ENCODE measurements at places on chromosomes 7 and 10.

DNA sequence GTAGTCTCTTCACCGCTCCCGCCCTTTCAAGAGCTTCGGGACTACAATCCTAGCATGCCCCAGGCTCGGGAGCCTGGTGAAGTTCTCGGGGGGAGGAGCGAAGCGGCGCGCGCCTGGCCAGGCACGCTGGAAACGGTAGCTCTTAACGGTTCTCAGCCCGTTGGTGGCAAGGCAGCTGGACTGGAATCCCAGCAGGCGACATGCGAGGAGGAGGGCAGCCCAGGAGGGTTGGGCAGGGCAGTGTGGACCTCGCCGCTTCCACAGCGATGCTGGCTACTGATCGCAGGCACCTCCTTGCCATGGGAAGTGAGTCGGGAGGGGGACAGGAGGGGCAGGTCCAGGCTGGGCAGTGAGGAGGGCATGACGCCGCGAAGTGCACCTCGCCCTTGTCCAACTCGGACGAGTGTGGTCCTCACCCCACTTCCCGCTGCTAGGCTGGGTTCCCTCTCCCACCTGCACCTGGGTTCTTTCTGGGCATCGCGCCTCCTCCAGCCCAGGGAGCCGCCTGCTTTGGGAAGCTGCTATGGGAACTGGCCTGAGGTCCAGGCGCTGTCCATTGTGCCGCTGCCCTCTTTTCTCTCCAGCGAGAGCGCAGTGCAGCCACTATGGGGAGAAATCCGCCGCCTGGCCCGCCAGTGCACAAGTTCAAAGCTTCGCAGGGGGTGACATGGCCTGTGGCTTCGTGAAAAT is 367.8 kb upstream of the NUPR2 start:
- H3K4me3 ChIP-seq, result no peak overlapping the region
- no peak for DNase-seq
- no peaks in the 10 kb centered on the region for H3K27me3 ChIP-seq
- H3K27ac ChIP-seq, result no peak overlapping the region
- no peaks in the 10 kb centered on the region for H3K4me1 ChIP-seq

DNA sequence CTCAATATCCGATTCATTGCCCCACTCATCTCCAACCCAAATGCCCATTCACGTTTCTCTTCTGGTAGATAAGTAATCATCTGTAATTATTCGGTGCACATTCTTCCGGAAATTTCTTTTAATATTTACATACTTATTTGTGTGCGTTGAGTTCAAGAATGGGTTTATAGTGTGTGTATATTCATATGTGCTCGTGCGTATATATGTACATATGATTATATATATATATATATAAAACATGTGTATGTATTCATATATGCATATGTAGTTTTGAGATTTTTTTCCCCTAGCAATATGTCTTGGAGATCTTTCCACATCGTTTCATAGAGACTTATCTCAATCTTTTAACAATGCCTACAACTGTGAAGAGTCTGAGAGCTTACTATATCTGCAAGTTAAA is 118.2 kb downstream of the MDFIC start:
- H3K27ac ChIP-seq, result no peak overlapping the region
- H3K36me3 ChIP-seq, result no peaks in the 10 kb centered on the region
- H3K4me3 ChIP-seq, result no peak overlapping the region

DNA sequence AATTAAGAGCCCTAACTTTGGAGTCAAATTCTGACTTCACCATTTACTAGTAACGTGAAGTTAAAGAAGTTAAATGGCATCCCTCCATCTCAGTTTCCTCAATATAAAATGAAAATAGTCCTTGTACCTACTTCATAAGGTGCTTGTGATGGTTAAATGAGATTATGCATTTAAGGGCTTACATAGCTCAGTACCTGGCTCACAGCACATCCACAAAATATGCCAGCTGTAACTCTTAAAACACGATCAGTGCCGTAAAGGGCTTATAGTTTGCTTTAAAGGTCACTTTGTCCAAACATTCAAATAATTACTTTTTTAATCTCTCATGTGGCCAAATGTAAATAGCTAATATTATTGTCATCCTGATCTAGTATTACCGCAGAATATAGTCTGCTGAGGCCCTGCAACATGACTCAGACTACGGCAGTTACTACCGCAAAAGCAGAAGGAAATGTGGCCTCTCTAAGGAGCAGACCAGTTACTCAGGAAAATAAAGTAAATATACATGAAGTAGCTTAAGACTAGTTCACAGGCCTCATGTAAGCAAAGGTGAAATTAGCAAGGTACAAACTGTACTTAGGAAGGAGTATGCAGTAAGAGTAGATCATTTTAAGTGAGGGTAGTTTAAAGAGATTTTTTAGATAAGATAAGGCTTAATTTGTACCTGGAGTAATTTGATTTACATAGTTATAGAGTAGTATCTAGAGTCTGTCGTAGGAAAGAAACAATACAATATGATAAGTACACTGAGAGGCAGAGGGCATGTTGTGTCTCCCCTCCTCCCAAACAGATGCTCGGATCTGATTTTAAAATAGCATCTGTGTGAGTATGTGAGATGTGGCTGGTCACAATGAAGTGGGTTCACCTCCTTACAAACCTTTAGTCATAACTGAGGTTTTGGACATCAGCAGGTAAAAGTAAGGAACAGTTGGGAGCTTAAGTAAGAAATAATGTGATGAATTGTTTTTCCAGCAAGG is 13.1 kb downstream of the CASP2 start:
- no peak overlapping the region for H3K4me3 ChIP-seq
- DNase-seq, result no peak
- H3K36me3 ChIP-seq, result no peaks in the 10 kb centered on the region
- H3K27ac ChIP-seq, result no peak overlapping the region
- H3K4me1 ChIP-seq, result no peaks in the 10 kb centered on the region

- H3K36me3 ChIP-seq, result no peaks in the 10 kb centered on the region
- H3K4me3 ChIP-seq, result peak within 1 kb of the TSS; percentile 2
- peaks cover 18% of the 10 kb centered on the region for H3K4me1 ChIP-seq
- no peak for DNase-seq
- H3K27ac ChIP-seq, result peak within 1 kb of the TSS; percentile 89
Measured at GRCh38 chr10:73590881-73591799, at the start of gene USP54. Gene USP54, minus strand, starts transcription at chr10:73591342. Its CDS starts 15,684 bp downstream, at chr10:73575658.

GRCh38 chr10:130867446-130868194 is 443.9 kb downstream of the TCERG1L start:
- no peaks in the 10 kb centered on the region for H3K4me1 ChIP-seq
- no peak overlapping the region for H3K27ac ChIP-seq
- H3K36me3 ChIP-seq, result no peaks in the 10 kb centered on the region
- no peak overlapping the region for H3K4me3 ChIP-seq
- no peak for DNase-seq

- peaks cover 9% of the 10 kb centered on the region for H3K4me1 ChIP-seq
- no peak overlapping the region for H3K27ac ChIP-seq
- no peaks in the 10 kb centered on the region for H3K36me3 ChIP-seq
- no peak overlapping the region for H3K4me3 ChIP-seq
- no peak for DNase-seq
- H3K27me3 ChIP-seq, result no peaks in the 10 kb centered on the region
Measured at GRCh38 chr10:70714245-70714644, 41.9 kb downstream of the ADAMTS14 start.

DNA sequence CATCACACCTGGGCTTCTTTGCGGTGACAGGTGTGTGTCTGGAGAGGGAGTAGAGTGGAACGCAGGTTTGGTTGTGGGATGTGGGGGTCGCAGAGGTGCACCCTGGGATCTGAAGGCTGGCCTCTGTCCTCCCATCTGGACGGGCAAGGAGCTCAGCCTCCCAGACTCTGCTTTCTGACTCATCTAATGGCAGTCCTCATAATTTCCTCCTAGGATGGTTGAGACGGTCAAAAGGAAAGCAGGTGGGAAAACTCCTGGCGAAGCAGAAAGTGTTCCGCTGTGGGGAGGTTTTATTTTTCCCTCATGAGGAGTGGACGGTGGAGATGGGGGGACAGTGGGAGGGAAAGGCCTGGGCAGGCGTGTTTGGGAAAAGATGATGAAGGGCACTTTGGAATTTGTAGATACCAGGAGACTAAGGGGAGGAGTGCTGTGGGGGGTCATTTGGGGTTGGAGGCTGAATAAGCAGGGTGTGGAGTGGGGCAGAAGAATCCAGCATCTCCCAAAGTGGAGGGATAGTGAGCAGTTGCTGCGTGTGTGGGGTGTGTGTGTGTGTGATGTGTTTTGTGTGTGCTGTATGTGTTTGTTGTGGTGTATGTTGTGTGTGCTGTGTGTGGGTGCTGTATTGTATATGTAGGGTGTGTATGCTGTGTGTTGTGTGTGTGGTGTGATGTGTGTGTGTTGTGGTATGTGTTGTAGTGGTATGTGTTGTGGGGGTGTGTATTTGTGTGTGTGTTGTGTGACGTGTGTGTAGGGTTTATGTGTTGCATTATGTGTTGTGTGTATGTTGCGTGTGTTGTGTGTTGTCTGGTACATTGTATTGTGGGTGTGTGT is 97.2 kb upstream of the PODXL start:
- DNase-seq, result no peak
- H3K36me3 ChIP-seq, result no peaks in the 10 kb centered on the region
- H3K4me1 ChIP-seq, result no peaks in the 10 kb centered on the region
- no peak overlapping the region for H3K27ac ChIP-seq
- H3K27me3 ChIP-seq, result peaks cover 3% of the 10 kb centered on the region

DNA sequence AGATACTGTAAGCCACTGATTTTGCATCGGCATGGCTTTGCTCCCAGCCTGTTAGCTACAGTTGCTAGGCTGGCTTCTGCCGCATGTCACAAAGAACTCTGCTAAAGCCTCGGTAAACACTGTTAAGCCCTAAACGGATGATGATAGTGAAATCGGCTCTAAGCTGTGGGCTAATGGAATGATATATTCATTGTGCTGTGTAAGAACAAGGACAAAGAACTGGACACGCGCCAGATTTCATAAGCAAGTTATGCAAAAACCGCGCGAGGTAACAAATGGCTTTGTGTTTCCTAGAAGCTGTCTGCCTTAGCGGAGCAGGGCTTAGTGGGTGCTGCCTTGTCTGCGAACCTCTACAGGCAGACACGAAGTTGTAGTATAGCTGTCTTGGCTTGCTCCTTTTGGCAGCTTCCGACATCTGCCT is 331.3 kb upstream of the COBL start:
- H3K27me3 ChIP-seq, result no peaks in the 10 kb centered on the region
- DNase-seq, result peak; percentile 69
- no peak overlapping the region for H3K27ac ChIP-seq

GRCh38 chr10:62788861-62789467 is 15.6 kb upstream of the ADO start:
- H3K4me1 ChIP-seq, result no peaks in the 10 kb centered on the region
- no peak for DNase-seq
- no peak overlapping the region for H3K27ac ChIP-seq
- no peak overlapping the region for H3K4me3 ChIP-seq
- H3K36me3 ChIP-seq, result no peaks in the 10 kb centered on the region

GRCh38 chr10:49600781-49601400 is 9.2 kb upstream of the SLC18A3 start:
- H3K4me1 ChIP-seq, result no peaks in the 10 kb centered on the region
- H3K4me3 ChIP-seq, result no peak overlapping the region
- no peak for DNase-seq
- H3K27me3 ChIP-seq, result peaks cover 17% of the 10 kb centered on the region

- H3K4me3 ChIP-seq, result no peak overlapping the region
- no peak overlapping the region for H3K27ac ChIP-seq
- no peaks in the 10 kb centered on the region for H3K4me1 ChIP-seq
- H3K27me3 ChIP-seq, result no peaks in the 10 kb centered on the region
- DNase-seq, result no peak
- H3K36me3 ChIP-seq, result no peaks in the 10 kb centered on the region
Measured at GRCh38 chr7:7529328-7529727, 6.3 kb downstream of the COL28A1 start.

- no peak overlapping the region for H3K27ac ChIP-seq
- H3K27me3 ChIP-seq, result no peaks in the 10 kb centered on the region
- H3K36me3 ChIP-seq, result no peaks in the 10 kb centered on the region
- no peak for DNase-seq
- no peak overlapping the region for H3K4me3 ChIP-seq
Measured at GRCh38 chr7:85469446-85470010, 282.7 kb upstream of the SEMA3D start.

DNA sequence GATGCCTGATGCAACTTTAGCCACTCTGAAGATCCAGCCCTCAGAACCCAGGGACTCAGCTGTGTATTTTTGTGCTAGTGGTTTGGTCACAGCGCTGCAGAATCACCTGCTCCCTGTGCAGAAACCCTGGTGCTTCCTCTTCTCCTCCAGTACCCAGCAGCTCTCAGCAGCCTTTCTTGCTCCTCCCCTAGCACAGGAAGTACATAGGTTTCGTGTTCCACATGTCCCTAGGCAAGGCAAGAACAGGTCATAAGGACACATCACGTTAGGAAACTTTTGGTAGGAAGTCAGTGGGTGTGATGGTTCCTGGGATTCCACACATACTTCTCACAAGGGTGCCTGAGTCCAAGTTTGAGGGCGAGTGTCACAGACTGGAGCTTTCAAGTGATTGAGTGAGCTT is 167.9 kb upstream of the PRSS1 start:
- DNase-seq, result no peak
- H3K4me1 ChIP-seq, result peaks cover 2% of the 10 kb centered on the region
- H3K27ac ChIP-seq, result no peak overlapping the region
- H3K27me3 ChIP-seq, result no peaks in the 10 kb centered on the region

DNA sequence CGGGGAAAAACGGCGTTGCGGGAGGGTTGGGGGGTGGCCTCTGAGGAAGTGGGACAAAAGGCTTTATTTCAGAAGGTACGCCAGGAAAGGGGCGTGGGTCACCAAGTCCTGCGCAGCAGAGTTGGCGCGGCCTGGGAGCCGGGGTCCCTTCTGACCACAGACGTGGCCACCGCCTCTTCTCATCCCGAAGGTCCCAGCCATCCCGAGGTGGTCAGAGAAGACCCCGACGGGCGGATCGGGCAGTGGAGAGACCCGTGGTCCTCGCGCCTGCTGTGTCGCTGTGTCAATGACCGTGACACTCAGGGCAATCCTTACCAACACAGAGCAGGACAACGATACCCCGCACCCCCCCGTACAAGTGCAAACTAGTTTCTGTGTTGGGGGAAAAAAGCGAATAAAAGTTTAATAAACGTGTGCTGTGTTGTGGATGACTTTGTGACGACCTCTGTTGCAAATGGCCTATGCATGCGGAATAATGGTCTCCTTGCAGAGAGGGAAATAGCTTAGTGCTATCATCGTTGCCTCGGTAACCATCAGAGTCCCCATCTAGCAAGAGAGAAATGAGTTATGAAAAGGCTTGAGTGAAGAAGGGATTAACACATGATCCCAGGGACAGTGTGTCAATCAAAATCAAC is 19.4 kb upstream of the GATA3 start:
- H3K4me1 ChIP-seq, result peaks cover 10% of the 10 kb centered on the region
- H3K36me3 ChIP-seq, result no peaks in the 10 kb centered on the region
- H3K27me3 ChIP-seq, result peaks cover 99% of the 10 kb centered on the region
- no peak overlapping the region for H3K27ac ChIP-seq
- no peak for DNase-seq

All from transverse colon (tissue), 4 donors.